Left cardiac atrium (tissue), 4 donors: ENCODE measurements at places on chromosomes 2 and 18.

GRCh38 chr18:6920099-6920955, 190.8 kb downstream of the ARHGAP28 start:
- no peak for DNase-seq

DNA sequence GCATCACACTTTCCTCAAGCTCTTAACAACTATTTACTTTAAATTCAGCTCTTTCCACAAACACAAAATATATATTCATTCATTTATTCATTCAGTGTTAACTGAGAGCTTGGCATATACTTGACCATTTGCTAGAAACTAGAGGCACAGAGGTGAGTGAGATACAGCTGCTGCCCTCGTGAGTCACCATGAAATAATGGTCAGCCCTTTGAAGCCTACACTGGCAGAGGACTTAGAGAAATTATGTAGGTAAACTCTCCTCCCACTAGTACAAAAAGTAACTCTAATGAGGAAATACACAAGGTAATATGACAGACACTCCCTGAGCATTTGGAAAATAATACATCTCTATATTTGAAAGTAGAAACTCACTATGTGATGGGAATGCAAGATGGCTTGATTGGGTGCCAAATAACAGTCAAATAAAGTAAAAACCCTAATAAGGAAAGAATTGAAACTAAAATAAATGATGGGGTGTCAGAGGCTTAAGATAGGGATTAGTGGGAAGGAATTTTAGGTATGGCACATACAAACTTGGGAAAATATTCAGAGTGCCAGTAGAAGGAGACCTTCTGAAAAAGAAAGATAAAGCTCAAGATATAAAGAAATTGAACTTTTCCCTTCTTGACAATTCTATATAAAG, 61.1 kb downstream of the ANTXR1 start:
- DNase-seq: no peak

GRCh38 chr2:37837628-37838328, 87.3 kb upstream of the RMDN2 start:
- DNase-seq: peak; percentile 45

GRCh38 chr2:40230186-40230585, 221.7 kb downstream of the SLC8A1 start:
- no peak for DNase-seq

GRCh38 chr18:6521803-6522418, 107.2 kb upstream of the L3MBTL4 start:
- DNase-seq: no peak

- DNase-seq: no peak
Observed at GRCh38 chr2:216308576-216308975, 63.7 kb downstream of the MARCHF4 start.

- DNase-seq: peak; percentile 53
Observed at GRCh38 chr18:77208964-77209363, 40.7 kb upstream of the GALR1 start.

GRCh38 chr2:9764153-9764778, 79.0 kb upstream of the TAF1B start:
- DNase-seq: no peak

- no peak for DNase-seq
Observed at GRCh38 chr18:35610724-35611123, 29.2 kb downstream of the GALNT1 start.
